ENCODE measurements at places on chromosomes 5 and 9.
A peak's percentile ranks its signal among the peaks of the same experiment; 100 is the strongest.

GRCh38 chr5:153974131-153974812 is 64.4 kb downstream of the FAM114A2 start:
- peak; percentile 53 for DNase-seq

DNA sequence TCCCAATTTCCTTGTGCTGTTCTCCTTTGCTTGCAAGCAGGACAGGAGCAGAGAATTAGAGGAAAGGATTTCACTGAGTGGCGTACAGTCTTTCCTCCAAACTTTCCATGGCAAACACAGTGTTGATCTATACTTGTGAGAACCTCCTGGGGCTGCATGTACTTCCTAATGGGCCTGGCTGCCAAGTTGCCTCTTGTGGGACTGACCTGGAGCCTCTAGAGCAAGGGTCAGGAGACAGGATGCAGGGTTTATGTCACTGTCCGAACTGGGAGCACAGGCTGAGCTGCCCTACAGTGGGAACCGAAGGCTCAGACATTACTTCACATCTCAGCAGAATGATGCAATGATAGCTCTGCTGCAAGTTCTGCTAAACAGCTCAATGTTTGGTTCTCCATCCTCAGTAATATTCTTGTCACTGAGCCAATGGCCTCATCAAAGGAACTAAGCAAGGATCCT is 102.3 kb downstream of the ENC1 start:
- DNase-seq, result peak; percentile 82

- no peak for DNase-seq
These were observed 54.9 kb downstream of the DUSP1 start for GRCh38 chr5:172715931-172716682.

DNA sequence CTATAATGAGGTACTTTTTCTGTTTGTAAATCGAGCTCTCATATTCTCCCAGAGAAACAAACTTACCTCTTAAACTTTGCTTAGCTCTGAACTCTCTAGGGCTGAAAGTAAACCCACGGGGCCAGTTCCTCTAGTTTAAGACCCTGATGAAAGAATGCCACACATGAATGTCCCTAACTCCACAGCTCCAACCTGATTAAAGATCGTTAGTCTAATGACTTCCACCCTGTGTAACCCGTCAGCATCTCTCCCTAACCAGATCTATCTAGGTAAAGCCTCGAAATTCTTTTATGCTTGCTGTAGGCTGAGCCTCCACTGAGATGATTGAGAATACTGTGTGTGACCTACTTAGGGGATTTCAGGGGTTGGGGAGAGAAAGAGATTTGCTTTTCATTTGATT is 27.0 kb downstream of the ADRA1B start:
- no peak for DNase-seq

DNA sequence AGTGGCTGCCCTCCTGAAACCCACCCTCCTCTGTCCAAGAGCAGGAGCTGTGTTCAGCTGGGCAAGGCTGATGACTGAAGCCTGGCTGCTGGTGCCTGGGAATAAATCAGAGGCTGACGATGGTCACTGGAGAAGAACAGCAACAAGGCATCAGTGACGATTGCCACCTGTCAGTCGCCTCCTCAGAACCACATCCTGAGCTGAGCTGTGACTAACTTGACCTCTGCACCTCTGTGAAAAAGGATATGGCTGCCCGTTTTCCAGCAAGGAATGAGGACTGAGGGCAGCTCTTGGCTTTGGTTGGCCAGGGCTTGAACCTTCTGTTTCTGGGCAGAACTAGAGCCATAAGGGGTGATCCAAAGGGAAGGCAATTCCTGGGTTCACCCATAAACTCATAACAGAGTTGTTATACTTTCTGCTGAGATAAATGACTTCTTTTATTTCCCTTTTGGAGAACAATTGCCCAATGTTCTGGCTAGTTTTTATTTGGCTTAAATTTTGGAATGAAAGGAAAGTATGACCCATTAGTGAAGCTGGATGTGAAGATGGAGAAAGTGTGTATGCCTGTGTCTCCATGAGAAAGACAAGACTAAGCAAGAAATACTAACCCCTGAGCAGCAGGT is 40.1 kb downstream of the TRIP13 start:
- DNase-seq, result no peak

- no peak for DNase-seq
These were observed 27.1 kb upstream of the PTGER4 start for GRCh38 chr5:40652441-40653220.

DNA sequence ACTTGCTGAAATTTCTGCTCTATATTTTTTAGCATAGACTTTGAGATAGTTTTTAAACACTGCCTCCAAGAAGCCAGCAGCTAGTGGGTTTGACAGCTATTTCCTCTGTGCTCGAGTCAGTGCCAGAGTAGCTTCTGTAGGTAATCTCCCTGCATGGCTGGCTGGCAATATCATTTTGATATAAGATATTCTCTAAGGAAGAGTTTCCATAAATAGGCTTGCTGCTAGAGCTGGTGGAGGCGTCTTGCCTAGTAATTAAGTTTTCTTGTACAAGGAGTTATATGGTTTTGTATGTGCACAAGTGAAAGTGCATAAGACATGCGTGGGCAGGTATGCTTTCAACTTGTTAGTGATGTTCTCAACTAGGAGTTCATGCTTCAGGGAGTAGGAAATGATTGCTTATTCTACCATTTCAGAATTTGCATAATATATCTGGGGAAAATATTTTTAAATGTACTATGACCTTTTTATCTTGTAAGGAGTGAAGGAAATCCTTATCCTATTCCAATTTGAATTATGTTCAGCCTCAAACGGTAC is 74.1 kb upstream of the CCL21 start:
- DNase-seq, result no peak

DNA sequence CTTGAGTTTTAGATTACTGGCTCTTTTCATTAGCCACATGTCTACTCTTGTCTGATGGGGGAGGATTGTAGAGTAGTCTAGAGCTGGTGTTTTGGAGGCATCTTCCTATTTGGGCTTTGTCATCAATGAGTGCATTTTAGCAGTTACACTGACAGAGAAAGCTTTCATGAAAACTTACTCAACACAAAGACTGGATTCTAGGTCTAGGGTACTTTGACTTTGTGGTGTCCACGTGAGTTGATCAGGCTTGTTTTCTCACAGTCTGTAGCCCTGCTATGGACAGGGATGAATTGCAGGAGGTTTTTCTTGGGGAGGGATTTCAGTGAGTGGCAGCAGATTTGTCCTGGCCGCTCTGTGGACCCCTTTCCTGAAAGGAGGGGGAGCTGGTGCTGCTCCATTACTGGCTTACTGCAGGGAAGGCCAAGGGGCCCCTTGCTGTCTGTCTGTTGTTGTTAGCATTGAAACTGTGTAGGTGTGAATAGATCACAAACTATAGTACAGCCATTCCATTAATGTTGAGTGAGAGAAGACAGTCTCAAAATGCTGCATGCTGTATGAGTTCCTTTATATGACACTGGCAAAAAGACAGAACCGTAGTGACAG is 6.6 kb downstream of the TRIO start:
- no peak for DNase-seq

DNA sequence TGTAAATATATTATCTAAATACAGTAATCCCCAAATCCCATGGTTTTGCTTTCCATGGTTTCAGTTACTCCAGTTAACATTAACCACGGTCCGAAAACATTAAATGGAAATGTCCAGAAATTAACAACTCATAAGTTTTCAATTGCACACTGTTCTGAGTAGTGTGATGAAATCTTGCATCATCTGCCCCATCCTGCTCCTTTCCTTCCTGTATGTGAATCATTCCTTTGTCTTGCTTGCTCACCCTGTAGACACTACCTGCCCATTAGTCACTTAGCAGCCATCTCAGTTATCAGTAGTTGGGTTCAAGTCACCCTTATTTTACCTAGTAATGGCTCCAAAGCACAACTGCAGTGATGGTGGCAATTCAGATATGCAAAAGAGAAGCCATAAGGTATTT is 1568.5 kb upstream of the WWC1 start:
- peak; percentile 85 for DNase-seq

GRCh38 chr9:2241836-2242741 is 226.9 kb downstream of the SMARCA2 start:
- DNase-seq, result peak; percentile 86

DNA sequence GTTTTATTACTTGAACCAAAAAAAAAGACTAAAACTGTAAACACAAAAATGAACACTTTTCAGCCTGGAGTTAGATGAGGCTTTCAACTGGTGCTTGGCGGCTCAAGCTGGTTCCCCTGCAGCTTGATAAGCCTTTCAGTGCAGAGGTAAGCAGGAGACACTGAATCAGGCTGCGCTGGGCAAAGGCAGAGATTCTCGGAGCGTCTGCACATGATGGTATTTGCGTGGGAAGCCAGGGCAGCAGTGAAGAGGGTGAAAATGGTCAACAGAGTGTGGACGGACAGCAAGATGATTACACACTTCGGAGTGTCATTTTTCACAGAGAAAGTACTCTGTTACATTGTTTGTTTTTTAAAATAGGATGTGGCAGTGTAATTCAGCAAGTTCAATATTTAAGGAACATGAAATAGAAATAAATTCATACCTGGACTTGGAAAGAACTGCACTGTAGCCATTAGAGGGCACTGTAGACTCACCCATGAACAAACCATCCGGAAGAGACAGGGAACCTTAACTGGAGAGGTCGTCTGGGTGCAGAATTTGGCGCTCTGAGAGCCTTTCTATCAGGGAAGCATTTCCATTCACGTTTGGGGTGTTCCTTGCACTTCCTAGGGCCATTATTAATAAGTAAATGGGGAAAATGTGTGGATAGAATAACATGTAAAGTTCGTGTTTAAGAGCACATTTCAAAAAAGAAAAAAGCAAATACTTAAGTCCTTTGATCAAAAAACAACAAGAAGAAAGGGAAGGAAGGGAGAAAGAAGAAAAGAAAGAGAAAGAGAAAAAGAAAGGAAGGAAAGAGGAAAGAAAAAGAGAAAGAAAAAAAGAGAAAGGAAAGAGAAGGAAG is 69.8 kb downstream of the ICE1 start:
- peak; percentile 58 for DNase-seq

DNA sequence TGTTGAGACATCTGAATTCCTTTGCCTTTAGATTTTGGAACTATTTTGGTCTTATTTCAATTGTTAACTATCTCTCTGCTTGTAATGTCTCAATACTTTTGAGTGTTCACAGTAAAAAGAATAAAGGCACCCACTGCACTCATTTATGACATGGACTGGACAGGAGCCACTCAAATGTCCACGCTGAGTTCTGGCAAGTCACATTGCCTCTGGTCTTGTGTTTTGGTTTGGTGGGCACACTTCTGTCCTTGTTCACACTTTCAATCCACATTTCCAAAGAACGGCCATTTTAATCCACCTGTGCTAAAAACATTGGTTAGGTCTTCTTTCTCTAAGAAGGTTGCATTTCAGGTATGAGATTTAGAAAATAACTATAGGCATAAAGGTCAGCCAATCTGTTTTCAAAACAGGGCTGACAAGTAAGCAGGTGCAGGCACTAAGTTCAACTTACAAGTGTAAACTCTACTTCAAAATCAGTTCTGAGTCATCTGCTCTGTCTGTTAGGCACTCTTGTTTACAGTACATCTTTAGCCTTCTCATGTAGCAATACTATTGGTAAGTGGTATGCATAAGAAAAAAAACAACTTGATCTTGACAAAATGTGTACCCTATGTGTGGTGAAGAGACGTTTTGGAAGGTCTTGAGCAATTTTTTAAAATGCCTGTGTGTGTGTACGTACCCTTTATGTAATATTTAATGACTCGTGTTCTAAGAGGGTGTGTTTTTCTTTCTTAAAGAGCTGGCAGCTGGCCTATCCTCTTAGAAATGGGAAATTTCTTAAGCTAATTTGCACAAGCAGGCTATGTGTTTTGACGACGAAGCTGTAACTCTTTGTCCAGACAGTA is 31.5 kb upstream of the ZFAND5 start:
- DNase-seq, result peak; percentile 21

DNA sequence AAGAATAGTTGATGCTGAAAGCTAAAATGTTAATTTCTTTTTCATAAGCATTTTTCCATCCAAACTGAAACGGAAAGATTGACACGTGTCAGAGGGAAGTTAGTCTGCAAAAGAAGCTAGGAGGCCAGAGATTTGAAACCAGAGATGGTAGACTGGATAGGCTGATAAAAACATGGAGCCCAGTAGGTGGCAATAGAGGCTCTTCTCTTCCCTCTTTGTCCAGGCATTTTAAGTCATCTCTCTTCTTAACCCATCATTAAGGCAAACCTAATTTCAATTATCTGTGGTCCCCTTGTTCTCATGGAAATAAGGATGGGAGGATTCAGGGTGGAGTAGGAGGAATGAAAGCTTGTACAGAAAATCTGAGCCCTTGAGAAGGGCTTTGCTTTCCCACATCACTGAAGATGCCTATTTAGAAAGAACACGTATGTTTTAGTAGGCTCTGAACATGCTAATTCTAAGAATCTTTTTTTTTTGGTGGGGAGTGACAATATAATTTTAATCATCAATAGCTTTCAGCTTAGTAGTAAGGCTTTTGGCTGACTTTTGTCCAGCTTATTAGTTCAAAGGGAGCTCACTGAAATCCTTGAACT is 66.6 kb downstream of the ZNF474 start:
- DNase-seq, result peak; percentile 68

GRCh38 chr5:107705402-107706014 is 34.8 kb upstream of the EFNA5 start:
- DNase-seq, result peak; percentile 65

GRCh38 chr5:39780347-39780746 is 355.6 kb upstream of the DAB2 start:
- peak; percentile 60 for DNase-seq

- no peak for DNase-seq
These were observed 491.9 kb downstream of the CDH18 start for GRCh38 chr5:19496056-19496455.

DNA sequence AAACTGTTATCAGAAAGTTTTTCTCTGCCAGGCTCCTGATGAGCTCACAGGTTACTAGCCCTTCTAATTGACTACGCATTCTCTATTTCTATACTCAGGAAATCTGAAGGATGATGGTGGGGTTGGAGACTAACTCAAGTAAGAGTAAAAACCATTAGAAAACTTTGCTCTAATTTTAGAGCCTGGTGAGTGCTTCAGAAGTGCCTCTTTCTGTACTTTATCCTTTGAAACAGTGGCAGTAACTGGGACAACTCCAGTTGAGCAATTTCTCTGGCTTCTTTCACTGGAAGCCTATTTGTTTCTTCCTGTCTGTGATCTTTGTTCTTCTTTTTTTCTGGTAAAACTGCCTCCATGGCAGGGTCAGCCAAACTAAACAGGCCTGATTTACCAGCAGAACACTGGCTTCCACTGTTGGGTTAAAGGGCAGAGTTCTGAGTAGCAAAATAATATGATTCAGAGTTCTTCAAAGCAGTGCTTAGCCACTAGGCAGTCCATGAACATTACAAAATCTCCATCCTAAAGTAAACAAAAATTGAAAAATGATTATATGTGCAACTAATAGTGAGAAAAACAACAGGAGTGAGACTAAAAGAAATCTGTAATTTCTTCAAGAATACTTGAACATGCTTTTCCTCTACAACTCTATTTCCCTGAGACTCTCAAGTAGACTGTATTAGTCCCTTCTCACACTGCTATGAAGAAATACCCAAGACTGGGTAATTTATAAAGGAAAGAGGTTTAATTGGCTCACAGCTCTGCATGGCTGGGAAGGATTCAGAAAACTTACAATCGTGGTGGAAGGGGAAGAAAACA is 79.8 kb downstream of the MROH2B start:
- no peak for DNase-seq

DNA sequence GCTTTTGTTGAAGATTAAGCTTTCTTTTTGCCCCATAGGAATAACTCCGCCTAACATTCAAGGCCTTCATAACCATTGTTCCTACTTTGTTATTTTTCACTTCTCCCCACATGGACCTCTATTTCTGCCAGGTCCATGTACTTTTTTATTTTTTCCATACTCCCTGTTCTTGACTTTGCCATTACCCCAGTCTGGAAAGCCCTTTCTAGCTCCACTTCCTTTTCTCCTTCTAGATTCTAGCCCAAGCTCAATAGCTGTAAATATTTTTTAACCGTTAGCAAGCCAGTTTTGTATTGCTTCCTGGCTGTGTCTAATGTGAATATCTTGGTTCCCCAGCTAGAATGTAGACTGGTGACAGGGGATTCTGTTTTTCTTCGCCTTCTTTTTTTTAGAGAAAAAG is 26.1 kb downstream of the NCBP1 start:
- DNase-seq, result no peak
